Activated CD8-positive, alpha-beta memory T cell treated with anti-CD3 and anti-CD28 coated beads for 1 hour (primary cell): ENCODE measurements at places on chromosomes 6 and 20.

DNA sequence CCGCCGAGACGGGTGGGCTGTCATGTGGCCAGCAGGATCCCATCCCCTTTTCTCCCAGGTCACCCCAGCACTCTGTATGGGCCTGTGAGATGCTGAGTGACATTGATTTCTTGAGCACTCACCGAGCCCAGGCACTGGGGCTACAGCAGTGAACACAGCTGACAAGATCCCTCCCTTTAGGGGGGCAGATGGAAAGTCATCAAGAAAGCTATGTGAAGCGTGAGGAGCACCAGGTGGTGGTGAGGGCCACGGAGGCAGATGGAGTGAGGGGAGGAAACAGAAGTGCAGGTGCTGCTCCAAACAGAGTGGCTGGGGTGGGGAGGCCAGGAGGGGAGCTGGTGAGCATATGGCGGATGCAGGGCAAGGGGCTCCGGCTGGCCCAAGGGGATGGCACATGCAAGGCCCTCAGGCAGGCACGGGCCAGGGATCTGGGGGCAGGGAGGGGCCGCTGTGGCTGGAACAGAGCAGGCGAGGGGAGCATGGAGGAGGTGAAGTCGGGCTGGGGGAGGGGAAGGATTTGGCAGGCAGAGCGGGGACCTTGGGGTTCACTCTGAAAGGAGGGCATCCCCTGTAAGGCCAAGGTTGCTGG is 184.0 kb downstream of the BMP7 start:
- no peak for DNase-seq

GRCh38 chr6:16785496-16785895 is 24.2 kb upstream of the ATXN1 start:
- no peak for DNase-seq

- DNase-seq: no peak
Measured at GRCh38 chr6:135270676-135271536, 89.8 kb downstream of the MYB start.

DNA sequence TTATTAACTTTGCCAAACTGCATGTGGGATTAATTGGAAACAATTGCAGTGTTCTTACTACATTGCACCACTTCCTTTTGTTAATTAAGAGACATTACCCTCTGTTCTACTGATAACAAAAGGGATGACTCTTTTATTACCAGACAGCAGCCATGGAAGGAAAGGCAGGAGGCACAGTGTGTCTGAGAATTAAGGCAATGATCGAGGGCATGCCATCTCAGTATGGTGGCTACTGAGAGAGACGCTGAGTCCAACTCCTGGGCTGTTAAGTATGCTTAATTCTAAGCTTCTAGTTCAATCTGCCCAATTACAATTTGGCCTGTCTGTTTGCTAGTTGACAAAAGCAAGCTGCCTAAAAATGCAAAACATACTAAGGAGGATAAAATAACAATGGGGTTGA is 227.4 kb downstream of the PHACTR1 start:
- DNase-seq: no peak

GRCh38 chr6:44113414-44113813 is 13.8 kb downstream of the MRPL14 start:
- DNase-seq: no peak

GRCh38 chr6:107198631-107199416 is 83.5 kb upstream of the BEND3 start:
- no peak for DNase-seq

- no peak for DNase-seq
Measured at GRCh38 chr6:165732696-165733488, 69.9 kb upstream of the PDE10A start.

- DNase-seq: no peak
Measured at GRCh38 chr20:34907616-34908469, 31.4 kb downstream of the ACSS2 start.

- DNase-seq: no peak
Measured at GRCh38 chr6:100678027-100678426, 203.1 kb downstream of the ASCC3 start.

DNA sequence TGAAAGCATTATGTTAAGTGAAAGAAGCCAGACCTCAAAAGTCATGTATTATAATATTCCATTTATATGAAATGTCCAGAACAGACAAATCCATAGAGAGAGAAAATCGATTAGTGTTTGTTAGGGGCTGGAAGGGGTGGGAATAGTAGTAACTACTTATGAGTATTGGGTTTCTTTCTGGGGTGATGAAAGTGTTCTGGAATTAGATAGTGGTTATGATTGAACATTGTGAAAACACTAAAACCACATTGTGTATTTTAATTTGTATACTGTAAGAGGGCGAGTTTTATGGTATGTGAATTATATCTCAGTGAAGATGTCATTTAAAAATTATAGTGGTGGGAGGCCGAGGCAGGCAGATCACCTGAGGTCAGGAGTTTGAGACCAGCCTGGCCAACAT is 52.0 kb upstream of the KIF13A start:
- no peak for DNase-seq

- DNase-seq: no peak
Measured at GRCh38 chr20:15603506-15603905, 969.7 kb downstream of the KIF16B start.

DNA sequence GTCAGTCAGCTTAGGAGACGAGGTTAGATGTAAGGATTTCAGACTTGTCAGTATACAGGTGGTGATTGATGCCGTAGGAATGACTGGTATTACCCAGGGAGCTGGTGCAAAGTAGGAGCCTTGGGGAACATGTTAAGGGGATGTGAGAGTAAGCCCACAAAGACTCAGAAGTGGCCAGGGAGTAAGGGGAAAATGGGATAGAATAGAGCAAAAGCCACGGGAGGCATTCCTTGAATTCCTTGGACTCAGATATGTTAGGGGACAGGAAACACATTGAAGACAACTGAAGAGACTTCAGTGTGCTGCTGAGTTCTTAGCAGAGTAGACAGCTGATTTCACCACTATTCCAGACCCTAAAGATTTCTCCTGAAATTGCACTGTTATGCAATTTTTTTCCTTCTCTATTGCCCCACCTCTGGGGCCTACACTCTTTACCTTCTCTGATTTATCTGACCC is 1.2 kb upstream of the ACAT2 start:
- DNase-seq: no peak

GRCh38 chr6:130202782-130203181 is 20.0 kb downstream of the SAMD3 start:
- no peak for DNase-seq

DNA sequence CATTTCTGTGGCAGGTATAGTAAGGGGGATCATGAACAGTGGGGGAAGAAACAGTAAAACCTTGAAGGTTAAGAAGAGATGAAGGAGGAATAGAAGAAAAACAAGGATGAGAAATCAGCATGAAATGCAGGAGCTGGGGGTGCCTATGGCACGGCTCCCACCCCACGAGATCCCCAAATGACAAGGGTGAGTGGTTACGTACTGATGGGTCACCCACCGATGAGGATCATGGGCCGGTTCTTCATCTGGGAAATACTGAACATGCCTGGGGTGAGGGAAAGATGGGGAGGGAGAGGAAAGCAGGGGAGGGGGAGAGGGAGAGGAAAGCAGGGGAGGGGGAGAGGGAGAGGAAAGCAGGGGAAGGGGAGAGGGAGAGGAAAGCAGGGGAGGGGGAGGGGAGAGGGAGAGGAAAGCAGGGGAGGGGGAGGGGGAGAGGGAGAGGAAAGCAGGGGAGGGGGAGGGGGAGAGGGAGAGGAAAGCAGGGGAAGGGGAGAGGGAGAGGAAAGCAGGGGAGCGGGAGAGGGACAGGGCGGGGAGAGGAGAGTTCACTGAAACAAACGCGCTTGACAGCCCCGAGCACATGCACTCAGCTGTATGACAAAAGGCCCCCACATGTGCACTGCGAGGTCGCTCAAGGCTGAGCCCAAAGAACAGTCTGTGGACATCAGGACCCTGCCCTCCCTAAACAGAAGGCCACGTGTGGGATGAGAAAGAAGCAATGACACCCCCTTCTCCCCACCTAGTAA is 25.3 kb downstream of the MOCS1 start:
- DNase-seq: no peak

GRCh38 chr20:3135507-3136070 is 24.1 kb downstream of the FASTKD5 start:
- DNase-seq: no peak

DNA sequence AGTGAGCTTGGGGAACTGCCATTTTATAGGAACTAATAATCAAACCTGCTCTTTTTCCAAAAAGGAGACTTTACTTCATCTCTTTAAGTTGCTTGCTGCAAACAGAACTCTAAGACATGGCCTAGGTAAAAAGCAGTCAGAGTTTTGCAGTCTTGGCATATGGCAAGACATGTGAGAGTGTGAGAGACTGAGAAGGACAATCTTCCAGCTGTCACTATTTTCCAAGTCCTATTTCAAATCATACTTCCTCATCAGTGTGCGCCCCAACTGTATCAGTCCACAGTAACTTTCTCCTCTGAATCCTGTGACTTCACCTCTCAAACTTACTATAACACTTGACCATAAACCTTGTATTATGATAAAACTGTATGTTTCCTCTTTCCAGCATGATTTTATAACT is 10.4 kb downstream of the CALHM6 start:
- no peak for DNase-seq
